ENCODE measurements at places on chromosomes 3 and 15.

GRCh38 chr3:101077361-101078011 lies 84.3 kb upstream of the ABI3BP start:
- no peak for DNase-seq

GRCh38 chr3:196218155-196218712 lies 1.9 kb downstream of the SLC51A start:
- DNase-seq: no peak

- DNase-seq: no peak
Measured at GRCh38 chr3:23659274-23659673, 146.5 kb upstream of the UBE2E1 start.

- no peak for DNase-seq
Measured at GRCh38 chr15:60555806-60556205, 76.9 kb upstream of the ICE2 start.

All from amniotic stem cell (primary cell).